Amniotic stem cell (primary cell): ENCODE measurements at places on chromosomes 11 and 22.

- no peak for DNase-seq
Observed at GRCh38 chr11:821512-822371, 3.0 kb downstream of the PNPLA2 start.

DNA sequence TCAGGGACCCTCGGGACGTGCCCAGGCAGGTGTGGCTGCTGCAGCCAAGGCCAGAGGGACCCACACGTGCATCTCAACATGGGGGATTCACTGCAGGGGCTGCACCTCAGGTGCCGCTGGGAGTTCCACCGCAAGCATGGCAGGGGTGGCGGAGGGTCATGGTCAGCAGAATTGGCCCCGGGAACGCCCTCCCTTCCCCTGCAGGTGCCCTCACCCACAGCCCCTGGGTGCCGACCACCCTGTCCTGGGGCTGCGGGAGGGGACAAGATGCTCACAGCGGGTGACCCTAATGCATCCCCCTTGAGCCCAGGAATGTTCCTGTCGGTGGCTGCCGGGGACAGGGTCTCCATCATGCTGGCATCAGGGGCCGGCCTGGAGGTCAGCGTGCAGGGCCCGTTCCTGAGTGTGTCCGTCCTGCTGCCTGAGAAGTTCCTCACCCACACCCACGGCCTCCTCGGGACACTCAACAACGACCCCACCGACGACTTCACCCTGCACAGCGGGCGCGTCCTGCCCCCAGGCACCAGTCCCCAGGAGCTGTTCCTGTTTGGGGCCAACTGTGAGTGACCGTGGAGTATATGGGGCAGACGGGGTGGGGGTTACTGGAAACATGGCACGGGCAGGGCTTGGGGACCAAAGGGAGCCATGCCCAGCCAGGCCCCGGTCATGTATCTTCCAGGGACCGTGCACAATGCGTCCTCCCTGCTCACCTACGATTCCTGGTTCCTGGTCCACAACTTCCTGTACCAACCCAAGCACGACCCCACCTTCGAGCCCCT lies 5.8 kb downstream of the SUSD2 start:
- no peak for DNase-seq

DNA sequence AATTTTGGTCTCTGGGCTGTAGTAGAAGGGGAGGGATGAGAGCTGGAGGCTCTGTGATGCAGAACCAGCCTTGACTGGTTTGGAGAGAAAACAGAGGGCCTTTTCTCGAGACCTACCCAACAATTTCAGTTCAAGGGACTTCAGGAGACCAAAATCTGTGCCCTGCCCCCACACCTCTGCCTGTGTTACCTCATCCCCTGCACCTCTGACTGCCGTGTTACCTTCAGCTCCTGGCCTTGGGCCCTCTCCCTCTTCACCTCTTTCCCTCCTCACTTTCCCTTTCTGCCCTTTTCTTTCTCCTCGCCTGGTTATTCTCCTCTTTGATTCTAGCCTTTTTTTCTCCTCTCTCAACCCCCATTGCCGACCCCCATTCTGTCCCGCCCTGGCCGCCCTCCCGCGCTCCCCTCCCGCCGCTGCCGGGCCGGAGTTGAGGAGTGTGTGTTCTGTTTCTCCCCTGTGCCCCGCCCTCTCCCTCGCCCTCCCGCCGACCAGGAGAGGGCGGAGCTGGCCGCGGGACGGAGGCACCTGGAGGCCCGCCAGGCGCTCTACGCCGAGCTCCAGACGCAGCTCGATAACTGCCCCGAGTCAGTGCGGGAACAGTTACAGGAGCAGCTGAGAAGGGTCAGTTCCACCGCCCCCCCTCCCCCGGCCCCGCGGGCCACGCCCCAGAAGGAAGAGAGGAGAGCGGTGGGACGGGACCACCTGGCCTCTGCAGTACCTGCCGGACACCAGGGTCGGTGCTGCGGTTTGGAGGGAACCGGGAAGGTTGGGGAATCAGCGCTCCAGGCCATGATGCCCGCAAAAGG lies 27.2 kb downstream of the PHLDB1 start:
- DNase-seq = no peak

- DNase-seq = no peak
Observed at GRCh38 chr11:35235936-35236666, 97.1 kb downstream of the CD44 start.

DNA sequence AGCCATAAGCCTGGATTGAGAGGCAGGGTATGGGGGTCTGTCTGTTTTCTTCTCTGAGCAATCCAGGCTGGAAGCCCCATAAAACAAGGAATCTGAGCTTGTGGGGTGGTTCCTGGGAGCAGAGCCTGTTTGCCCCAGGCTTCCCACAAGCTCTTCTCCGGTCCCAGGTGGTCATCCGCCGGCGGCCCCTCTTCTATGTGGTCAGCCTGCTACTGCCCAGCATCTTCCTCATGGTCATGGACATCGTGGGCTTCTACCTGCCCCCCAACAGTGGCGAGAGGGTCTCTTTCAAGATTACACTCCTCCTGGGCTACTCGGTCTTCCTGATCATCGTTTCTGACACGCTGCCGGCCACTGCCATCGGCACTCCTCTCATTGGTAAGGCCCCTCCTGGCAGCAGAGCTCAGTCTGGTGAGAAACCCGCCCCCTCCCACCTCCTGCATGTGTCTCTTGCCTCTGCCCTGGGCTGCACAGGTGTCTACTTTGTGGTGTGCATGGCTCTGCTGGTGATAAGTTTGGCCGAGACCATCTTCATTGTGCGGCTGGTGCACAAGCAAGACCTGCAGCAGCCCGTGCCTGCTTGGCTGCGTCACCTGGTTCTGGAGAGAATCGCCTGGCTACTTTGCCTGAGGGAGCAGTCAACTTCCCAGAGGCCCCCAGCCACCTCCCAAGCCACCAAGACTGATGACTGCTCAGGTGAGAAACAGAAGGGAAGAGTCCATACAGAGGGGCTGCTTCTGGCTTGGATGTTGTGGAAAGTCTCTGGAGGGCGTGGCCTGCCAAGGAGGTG lies 11.6 kb downstream of the HTR3A start:
- no peak for DNase-seq

GRCh38 chr11:60978546-60979380 lies 7.3 kb downstream of the CD6 start:
- DNase-seq = no peak

GRCh38 chr22:46750863-46751443 lies 11.5 kb upstream of the TBC1D22A start:
- DNase-seq = no peak

GRCh38 chr11:119932828-119933562 lies 204.0 kb upstream of the NECTIN1 start:
- no peak for DNase-seq

GRCh38 chr11:3139481-3140290 lies 25.4 kb downstream of the OSBPL5 start:
- DNase-seq = no peak

DNA sequence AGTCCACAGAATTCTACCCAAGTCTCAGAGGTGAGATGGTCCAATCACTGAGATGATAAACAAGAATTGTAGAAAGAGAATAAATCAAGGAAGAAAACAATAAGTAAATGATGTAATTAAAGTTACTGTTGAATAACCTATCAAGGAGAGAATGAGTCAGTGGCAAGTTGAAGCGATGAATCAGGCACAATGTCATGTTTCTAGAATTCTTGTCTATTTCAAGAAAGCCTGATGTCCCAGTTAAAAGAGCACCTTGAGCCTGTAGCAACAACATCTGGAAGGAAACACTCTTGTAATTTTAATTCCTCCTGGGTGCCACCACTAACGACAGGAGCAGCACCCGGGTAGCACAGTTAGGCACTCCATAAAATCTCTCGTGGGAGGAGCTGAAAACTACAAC lies 67.9 kb upstream of the SLC35C1 start:
- no peak for DNase-seq

- DNase-seq = no peak
Observed at GRCh38 chr11:132036746-132037466, 666.5 kb downstream of the NTM start.

- no peak for DNase-seq
Observed at GRCh38 chr11:2447253-2447950, 2.6 kb downstream of the KCNQ1 start.

GRCh38 chr11:68120273-68121066 lies 718 bp downstream of the CHKA start:
- no peak for DNase-seq

DNA sequence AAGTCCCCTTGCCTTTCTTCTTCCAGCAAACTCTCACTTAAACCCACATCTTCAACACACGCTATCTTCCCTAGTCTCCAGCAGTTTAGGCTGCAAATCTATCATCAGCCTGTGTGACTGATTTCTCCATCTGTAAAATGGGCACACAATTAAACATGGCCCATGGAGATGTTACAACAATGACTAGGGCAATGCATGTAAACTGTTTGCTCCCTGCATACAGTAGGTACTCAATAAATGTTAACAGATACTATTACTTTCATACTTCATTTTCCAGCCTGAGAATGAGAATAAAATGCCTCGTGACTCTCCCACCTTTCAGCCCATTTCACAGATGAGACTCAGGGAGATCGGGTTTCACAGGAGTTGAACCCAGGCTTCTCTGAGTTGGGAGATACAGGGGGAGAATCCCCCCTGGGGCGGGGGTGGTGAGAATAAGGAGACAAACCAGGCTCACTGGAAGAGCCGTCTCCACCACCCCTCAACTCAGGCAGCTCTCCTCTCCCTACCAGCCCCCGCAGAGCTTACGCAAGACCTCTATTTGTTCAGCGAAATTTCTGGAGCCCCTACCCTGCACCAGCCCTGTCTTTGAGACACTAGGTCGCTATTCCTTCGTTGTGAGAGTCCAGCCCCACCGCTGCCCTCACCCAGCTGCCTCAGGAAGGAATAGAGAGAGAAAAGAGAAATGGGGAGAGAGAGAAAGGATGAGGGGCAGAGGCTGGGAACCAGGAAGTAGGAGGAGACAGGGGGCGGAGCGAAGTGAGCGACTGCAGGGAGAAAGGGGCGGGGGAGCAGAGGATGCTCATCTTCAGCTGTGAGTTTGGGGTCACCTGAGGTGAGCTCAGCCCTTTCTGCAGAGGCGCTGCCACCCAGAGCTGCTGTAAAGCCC lies 42.1 kb upstream of the KLHL35 start:
- DNase-seq = no peak

DNA sequence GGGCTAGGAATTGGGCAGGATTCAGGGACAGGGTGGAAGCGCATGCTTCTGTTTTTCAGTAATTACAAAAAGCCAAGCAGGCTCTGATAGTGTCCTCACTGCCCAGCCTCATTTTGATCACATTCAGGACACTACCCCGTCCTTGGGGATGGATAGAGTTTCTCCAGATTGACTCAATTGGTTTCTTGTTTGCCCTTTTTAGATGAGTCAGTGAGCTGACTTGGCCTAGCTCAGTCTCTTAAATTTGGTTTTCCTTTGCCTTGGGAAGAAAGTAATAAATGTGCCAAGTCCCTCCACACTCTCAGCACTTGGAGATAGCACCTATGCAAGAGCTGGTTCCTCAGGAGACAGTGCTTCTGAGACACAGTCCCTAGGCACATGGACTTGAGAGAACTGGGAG lies 25.5 kb downstream of the DKK3 start:
- no peak for DNase-seq

- DNase-seq = no peak
Observed at GRCh38 chr11:88384669-88385005, 47.1 kb upstream of the CTSC start.

- no peak for DNase-seq
Observed at GRCh38 chr22:11066458-11067285, 4461.3 kb upstream of the OR11H1 start.

DNA sequence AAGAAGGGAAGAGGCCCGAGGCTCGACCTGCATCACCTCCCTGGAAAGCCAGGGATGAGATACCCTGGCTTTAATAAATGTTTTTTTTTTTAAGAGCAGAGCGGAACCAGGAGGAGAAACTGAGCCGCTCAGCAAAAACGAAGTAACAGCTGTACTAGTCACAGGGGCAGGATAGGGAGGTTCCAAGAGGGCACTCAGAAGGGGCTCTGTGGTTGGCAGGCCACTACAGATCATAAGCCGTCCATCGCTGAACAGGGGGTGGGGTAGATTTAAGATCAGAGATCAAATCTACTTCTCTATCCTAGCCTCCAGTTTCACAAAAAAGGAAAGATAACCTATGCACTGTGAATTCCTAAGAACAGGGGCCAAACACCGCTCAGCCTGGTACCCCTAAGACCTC lies 625 bp downstream of the EIF3D start:
- no peak for DNase-seq

- no peak for DNase-seq
Observed at GRCh38 chr22:37996515-37997246, 12.3 kb upstream of the SOX10 start.

GRCh38 chr11:69080257-69080995 lies 31.7 kb downstream of the TPCN2 start:
- DNase-seq = no peak

GRCh38 chr11:36753960-36754359 lies 155.9 kb upstream of the RAG2 start:
- DNase-seq = no peak

GRCh38 chr11:102267609-102268008 lies 49.7 kb upstream of the BIRC3 start:
- no peak for DNase-seq

- no peak for DNase-seq
Observed at GRCh38 chr11:83206221-83206620, 12.7 kb downstream of the ANKRD42 start.

- DNase-seq = no peak
Observed at GRCh38 chr11:86676533-86677154, 4.2 kb upstream of the ME3 start.

DNA sequence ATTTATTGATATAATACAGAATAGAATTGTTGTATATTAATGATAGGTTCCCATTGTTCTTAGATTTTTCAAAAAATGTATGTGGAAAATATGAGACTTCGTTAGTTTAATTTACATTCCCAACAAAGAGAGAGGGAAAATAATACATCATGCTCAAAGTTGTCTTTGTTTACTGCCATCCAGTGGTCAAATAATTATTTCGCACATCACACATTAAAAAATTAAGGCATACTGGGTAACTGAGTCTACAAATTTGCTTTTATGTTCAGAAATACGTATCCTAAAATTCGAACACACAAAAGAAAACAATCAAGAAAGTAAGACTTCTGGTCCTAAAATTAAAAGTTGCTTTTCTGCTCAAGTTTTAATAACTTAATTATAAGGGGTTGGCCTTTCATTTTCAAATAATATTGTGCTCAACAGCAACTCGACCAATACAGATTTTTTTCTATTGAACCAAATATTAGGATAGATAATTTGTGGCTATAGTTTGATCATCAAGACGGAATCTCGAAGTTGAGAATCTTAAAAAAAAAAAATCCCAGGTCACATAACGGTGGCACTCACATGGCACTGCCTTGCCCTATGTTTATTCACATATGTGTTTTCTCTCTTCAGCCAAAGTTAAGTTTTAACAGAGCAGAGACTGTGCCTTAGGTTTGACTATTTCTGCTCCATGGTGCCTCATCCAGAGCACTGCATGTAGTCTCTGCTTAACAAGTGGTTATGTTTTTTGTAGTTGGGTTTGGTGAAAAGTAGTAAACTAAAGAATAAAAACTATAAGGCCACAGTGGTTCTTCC lies 12.3 kb downstream of the PDGFD start:
- no peak for DNase-seq

DNA sequence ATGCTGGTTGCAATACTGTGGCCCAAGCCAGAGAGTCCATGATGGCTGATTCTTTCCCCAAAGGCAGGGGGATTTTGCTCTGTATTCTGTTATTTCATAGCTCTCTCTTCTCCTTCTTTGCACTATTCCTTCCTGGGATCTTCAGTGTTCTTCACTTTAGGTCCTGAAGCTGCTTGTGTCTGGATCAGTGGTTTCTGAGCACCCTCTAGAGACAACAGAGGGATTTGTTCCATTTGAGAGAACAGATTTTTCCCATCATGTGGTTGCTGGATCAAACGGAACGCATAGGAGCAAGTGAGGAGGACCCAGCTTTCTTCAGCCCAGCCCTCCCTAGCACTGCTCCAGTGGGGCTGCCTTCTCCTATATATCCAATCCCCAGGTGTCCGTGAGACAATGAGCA lies 68.7 kb upstream of the SYN3 start:
- DNase-seq = no peak
